ENCODE measurements at places on chromosomes 16 and 17.

GRCh38 chr17:47810200-47810821, 11.3 kb downstream of the OSBPL7 start:
- no peak for DNase-seq

- no peak for DNase-seq
These were observed 195.3 kb downstream of the ZNF423 start for GRCh38 chr16:49660626-49661025.

DNA sequence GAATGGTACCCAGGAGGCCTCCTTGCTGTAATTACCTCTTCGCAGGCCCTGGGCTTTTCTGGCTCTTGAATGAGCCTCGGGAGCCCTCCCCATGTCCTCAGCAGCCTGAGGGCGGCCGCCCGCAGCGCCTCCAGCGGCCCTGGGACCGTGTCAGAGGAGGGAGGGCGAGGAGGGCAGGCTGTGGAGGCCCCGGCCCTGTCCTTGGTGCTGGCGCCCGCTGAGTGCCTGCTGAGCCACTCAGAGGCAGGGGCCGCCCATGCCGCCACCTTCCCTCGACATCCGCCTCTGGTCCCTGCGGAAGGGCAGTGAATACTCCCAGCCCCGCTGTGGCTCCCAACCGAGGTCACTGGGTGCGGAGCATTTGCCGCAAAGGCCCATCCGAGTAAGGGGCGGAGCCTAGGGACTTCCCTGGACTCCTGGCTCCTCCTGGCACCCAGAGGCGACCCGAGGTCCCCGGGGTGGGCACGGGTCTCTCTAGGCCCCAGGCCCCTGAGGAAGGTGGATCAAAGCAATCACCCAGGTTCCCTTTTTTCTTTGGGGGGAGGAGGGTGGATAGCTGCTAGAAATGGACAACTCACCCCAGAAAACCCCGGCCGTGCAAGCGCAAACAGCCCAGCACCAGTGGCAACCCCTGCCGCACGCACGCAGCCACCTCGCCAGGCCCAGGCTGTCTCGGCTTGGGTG, 2.8 kb downstream of the RBFOX3 start:
- DNase-seq, result no peak

- DNase-seq, result no peak
These were observed 27.6 kb downstream of the ITGB3 start for GRCh38 chr17:47281216-47281615.

- peak; percentile 54 for DNase-seq
These were observed 50.9 kb upstream of the CLEC3A start for GRCh38 chr16:77971306-77972061.

GRCh38 chr17:34841467-34841866, 119.8 kb downstream of the CCT6B start:
- no peak for DNase-seq

DNA sequence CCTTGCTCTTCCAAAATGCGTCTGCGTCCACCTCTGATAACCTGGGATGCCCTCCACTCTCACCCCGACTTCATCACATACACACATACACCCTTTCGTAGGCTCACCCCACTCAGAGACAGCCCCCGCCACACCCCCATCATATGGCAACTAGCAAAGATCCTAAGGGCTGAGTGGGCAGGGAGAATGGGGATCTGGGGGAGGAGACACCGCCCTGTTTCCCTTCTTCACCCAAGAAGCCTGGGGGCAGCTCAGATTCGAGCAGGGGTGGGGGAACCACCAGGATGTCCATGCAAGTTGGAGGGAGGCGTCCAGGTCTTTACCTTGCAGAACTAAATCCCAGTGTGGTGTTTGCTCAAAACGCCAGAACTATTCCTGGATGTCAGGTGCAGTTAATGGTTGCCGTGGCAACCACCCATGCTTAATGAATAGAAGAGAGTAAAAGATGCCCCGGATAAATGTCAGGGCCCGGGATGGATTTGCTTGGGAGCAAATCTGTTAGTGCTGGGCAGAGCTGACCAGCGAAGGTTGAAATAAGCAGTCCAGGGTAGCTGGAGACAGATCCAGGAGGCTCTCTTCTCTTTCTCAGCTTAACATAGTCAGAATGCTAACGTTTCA, 72.8 kb downstream of the CACNG3 start:
- DNase-seq, result no peak

- no peak for DNase-seq
These were observed 239.6 kb downstream of the UTP18 start for GRCh38 chr17:51499897-51500296.

DNA sequence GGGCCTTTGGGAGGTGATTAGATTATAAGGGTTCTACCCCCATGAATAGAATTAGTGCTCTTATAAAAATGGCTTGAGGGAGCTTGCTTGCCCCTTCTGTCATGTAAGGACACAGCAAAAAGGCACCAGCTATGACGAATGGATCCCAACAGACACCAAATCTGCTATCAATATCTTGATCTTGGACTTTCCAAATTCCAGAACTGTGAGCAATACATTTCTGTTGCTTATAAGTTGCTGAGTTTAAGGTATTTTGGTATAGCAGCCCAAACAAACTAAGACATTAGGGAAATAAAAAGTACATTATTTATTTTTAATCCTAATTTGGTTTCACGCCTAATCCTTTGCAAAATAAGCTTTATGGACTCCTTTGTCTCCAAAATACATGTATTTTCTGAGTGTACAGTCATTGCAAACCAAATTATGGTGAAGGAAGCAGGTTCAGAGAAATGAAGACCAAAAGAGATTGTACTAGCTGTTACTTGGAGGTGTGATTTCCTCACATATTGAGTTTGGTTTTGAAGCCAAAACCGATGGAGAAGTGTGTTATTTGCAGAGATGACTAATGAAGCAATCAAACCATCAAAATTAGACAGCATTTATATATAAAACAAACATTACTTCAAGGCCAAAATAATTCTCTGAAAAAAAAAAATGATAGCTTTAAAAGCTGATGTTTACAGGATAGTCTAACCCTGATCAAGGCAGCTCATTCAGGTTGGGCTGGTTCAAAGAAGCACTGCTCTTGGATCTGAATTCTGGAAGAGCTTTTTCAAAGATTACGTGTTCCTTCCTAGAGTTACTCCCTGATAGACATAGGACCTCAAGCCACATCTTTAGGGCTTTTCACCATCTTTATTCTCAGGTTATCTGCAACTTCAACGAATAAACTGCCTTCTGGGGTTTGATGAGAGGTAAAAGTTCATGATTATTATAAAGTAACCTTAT, 71.6 kb downstream of the MYO1D start:
- no peak for DNase-seq

- DNase-seq, result no peak
These were observed 7.3 kb downstream of the MILR1 start for GRCh38 chr17:64455993-64456885.

GRCh38 chr17:74391771-74392170, 24.5 kb downstream of the GPR142 start:
- DNase-seq, result no peak

DNA sequence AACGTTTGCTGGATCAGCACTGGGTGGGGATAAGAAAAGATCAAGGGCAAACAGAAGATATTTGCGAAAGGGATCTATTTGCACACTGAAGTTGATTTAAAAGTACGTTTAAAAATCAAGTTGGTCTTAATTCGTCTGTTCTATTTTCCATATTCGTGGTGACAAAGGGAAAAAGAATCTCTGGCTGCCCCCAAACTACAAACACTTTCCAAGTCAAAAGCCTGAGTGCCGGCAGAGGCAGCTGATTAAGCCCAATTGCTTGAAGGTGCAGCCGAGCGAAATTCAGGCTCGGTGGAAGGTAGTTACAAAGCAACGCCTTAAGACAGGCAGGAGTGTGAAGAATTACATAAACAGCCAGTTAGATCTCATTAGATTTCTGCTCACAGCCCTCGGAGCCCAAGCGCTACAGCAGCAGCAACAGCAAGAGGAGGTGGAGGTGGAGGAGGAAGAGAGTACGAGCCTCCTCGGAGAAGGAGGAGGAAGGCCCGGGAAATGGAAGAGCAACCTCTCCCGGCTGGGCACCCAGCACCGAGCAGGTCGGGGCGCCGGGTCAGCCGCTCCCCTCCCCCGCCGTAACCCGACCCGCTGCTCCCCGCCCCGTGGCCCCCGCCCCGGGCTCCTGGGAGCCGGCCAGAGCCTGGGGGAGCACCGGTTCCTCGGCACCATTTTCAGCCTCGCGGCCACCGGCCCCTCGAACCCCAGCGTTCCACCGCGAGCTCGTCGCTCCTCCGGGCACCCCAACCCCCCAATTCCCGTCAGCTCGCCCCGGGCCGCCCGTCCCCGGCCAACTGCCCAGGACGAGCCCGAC, 890 bp downstream of the TOB1 start:
- no peak for DNase-seq

GRCh38 chr17:2468270-2468669, 43.4 kb downstream of the METTL16 start:
- no peak for DNase-seq

GRCh38 chr16:24838554-24839266, 7.1 kb upstream of the SLC5A11 start:
- no peak for DNase-seq

DNA sequence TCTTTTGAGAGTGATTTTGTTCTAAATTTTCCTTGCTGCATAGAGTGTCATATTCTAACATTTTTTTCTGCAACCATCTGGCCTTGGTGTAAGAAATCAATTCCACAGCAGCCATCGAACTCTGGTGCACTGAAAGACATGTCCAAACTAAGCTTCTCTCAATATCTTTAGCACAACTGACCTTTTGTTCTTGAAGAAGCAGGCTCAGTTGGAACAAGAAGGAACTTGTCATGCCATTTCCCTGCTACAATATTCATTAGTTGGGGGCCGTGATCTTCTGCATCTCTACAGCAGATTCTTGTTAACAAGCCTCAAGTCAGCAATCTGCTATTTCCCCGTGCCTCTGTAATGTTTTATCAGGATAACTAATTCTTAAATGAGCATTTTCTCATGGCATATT, 1305.6 kb downstream of the CDH11 start:
- DNase-seq, result no peak

GRCh38 chr17:71192848-71193247, 928.0 kb upstream of the SOX9 start:
- DNase-seq, result no peak

GRCh38 chr17:13302419-13302818, 284.6 kb upstream of the ELAC2 start:
- DNase-seq, result no peak

- no peak for DNase-seq
These were observed 175.2 kb downstream of the KCNJ2 start for GRCh38 chr17:70344386-70345060.

- DNase-seq, result no peak
These were observed 27.2 kb upstream of the ASGR2 start for GRCh38 chr17:7141824-7142223.

DNA sequence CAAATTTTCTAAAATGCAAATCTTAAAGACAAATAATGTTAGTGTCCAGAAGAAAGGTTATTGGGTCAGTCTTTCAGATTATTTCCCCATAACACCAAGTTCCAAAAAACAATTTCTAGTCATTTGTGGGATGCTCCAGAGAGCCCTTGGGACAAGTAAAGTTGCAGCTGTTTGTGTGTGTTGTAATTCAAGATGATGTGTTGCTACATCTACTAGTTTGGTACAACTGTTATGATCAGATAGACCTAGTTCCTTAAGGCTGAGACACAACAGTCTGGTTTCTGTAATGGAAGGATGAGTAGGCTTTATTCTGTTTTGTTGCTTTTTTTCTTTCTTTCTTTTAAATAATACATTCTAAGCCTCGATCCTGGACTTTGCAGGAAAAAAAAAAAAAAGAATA, 41.9 kb downstream of the PIGL start:
- DNase-seq, result no peak

GRCh38 chr16:68434624-68435210, 13.6 kb downstream of the SMPD3 start:
- no peak for DNase-seq

- DNase-seq, result peak; percentile 41
These were observed 4.0 kb downstream of the BECN1 start for GRCh38 chr17:42819939-42820535.

- DNase-seq, result no peak
These were observed 60.3 kb downstream of the GRIN2A start for GRCh38 chr16:10121897-10122425.

- no peak for DNase-seq
These were observed 238.7 kb downstream of the HAPSTR1 start for GRCh38 chr16:9330095-9330494.

GRCh38 chr16:19907161-19907992, 22.7 kb upstream of the GPRC5B start:
- DNase-seq, result peak; percentile 58

- DNase-seq, result no peak
These were observed 23.5 kb downstream of the SPECC1 start for GRCh38 chr17:20032636-20033035.

DNA sequence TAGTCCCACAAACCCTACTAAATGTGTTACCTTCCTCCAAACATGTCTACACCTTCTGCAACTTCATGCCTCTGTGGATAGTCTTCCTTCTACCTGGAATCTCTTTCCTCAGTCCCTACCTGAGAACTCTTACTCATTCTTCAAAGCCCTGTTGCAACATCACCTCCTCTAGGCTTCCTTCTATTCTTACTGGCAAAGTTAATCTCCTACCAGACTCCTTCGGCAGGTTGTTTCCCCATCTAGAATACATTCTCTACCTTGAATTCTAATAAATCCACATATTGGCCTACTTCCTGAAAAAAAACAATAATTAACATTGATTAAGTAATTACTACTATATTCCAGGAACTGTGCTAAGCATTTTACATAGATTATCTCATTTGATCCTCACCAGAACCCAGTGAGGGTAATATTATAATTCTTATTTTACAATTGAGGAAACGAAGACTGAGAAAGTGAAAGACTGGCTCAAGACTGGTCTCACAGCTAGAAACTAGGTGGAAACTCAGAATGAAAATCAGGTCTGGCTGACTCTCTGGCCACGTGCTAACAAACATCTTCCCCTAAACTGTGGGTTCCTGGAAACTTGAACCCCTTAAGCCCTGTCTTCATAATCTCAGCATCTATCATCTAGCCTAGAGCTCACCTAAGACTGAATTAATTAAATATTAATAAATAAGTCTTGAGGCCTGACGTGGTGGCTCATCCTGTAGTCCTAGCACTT, 4.6 kb upstream of the STAT3 start:
- DNase-seq, result no peak
